ENCODE measurements at places on chromosomes 2 and 18.

- DNase-seq: no peak
These were observed 5.5 kb downstream of the ASAP2 start for GRCh38 chr2:9212010-9212635.

GRCh38 chr2:101127319-101128056 lies 23.7 kb downstream of the TBC1D8 start:
- no peak for DNase-seq

DNA sequence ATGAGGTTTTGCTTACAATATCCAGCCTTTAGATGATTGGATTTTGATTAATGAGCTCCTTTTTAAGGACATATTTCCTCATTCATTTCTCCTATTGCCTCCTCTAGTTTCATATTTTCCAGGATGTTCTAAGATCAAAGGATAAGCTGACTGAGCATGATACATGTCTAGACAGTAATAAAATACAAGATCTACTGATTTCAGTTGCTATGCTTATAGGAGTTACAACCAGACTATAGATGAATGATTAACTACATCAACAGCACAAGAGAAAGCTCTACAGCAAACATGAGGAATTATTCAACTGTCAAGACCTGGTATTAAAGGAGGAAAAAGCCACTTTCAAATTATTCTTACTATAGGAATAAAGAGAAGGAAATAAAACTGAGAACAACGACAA lies 85.0 kb upstream of the LINC00305 start:
- no peak for DNase-seq

DNA sequence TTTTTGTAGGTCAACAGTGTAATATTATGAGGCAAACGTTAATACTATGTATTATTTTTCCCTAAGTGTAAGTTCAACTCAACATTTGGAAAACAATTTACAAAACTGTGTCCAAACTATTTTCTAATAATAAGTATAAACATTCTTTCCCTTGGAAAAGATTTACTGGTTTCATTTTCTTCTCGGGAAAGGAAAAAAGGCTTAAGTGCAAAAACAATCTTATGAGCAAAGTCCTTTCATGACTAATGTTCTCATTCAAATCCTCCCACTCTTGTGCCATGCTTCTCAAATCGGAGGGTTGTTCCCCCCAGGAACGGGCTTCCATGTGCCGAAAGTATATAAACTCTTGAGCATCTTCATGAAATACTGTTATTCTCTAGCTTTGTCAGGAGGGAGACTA lies 19.8 kb upstream of the L3MBTL4 start:
- DNase-seq: no peak

- no peak for DNase-seq
These were observed 55.4 kb upstream of the CCBE1 start for GRCh38 chr18:59752666-59753065.

DNA sequence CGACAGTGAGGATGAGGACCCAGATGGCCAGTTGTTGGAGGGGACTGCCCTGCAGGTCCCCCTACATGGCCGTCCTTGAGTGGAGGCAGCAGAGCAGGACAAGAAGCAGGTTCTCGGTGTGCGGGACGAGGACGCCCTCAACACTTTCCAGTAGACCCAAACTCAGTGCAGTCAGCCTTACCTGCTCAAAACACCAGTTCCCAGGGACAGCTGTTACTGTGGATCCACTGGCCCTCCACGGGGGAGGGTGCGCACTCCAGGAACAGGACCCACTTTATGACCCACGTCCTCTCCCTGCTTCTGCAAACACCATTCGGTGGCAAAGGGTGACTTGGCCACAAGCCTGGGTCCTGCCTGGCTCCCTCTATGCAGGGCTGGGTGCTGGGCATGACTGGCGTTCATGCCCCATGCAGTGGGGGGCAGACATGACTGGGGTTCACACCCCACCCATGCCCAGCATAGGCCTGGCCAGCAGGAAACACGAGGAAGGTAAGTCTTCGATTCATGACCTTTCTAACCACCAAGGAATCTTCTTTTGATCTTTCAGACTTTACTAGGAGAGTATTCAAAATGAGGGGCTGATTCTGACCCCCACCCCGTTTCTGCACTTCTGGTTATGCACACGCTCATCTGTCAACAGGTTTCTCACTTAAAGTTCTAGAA lies 233.7 kb downstream of the HDAC4 start:
- no peak for DNase-seq

GRCh38 chr18:76495435-76496193 lies 572 bp upstream of the ZNF516 start:
- no peak for DNase-seq

DNA sequence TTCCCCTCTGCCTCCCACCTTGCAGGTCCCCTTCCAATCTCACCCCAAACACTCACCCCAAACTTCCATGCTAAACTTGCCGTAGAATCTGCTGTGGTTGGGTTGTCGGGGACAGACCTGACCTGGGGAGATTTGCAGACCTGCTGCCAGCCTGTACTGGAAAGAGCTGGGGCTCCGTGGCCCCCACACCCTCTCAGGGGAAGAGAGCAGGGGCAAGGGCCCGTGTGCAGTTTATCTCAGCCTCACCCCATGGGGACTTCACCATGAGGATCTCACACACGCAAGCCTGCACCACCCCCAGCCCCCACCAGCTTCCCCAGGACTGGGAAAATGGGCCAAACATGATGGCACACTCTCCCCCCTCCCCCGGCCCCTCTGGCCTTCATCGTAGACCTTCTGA lies 30.7 kb downstream of the KCNIP3 start:
- DNase-seq: no peak

- DNase-seq: no peak
These were observed 100.7 kb upstream of the ID2 start for GRCh38 chr2:8581234-8581561.

- DNase-seq: no peak
These were observed 219.3 kb downstream of the NEDD4L start for GRCh38 chr18:58263055-58263957.

DNA sequence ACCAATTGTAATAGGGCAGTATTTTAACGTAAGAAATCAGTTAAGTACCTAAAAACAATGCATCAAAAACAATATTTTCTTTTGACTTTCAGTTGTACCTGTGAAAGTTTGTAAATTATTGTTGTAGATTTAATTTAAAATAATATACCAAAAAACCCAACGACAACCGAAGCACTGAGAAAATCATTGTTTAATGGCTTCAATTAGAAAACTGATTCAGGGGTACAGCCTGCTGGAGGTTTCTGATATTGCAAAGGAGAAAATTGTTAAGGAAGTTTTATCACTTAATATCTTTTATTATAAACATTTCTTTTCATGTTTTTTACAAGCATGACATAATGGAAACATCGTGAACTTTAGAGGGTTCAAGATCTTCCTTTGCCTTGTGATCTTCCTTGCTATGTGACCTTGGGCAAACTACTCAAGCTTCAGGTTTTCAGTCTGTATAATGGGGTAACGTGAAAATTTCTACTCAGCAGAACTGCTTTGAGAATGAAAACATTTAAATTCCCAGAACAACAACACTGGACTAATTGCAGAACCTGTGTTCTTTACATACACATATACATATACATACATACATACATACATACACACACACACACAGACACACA lies 76.3 kb upstream of the GLS start:
- DNase-seq: no peak

DNA sequence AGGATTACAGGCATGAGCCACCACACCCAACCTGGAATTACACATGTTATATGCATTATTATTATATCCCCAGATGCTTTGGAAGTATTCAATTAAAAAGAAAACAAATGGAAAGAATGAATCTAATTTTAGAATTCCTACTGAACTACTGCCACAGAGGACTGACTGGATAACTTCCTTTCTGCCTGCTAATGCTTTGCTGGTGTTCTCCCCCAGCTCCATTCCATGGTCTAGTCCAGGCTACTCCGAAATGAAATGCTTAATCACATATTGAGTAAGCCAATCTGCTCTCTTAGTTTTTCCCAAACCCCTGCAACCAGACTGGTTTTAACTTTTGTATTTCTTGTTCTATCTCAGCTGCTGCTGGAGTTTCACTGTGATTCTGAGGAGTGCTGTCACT lies 519.1 kb downstream of the SOX11 start:
- DNase-seq: no peak

Measured in GM04503 (cell line).